Effector CD4-positive, alpha-beta T cell (primary cell): ENCODE measurements at places on chromosomes 1 and 21.
A peak's percentile ranks its signal among the peaks of the same experiment; 100 is the strongest.

- no peak for DNase-seq
These were observed 26.4 kb downstream of the COL6A2 start for GRCh38 chr21:46124083-46124925.

GRCh38 chr21:29678626-29679025 is 261.2 kb downstream of the GRIK1 start:
- DNase-seq: no peak

DNA sequence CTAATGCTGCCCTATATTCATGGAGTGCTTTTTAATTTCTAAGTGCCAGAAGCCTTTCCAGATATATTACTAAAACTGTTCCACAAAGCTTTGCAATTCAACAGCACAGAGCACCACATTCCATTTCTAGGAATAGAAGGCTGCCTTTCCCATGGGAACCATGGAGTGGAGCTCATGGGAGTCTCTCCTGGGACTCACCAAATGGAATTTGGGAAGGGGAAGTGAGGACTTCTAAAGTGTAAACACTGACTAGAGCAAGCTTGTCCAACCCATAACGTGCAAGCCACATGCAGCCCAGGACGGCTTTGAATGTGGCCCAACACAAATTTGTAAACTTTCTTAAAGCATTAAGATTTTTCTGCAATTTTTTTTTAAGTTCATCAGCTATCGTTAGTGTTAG is 190.4 kb upstream of the TNR start:
- no peak for DNase-seq

GRCh38 chr1:210298936-210299335 is 29.8 kb upstream of the HHAT start:
- DNase-seq: no peak

GRCh38 chr1:5717031-5717682 is 275.1 kb downstream of the NPHP4 start:
- DNase-seq: no peak

DNA sequence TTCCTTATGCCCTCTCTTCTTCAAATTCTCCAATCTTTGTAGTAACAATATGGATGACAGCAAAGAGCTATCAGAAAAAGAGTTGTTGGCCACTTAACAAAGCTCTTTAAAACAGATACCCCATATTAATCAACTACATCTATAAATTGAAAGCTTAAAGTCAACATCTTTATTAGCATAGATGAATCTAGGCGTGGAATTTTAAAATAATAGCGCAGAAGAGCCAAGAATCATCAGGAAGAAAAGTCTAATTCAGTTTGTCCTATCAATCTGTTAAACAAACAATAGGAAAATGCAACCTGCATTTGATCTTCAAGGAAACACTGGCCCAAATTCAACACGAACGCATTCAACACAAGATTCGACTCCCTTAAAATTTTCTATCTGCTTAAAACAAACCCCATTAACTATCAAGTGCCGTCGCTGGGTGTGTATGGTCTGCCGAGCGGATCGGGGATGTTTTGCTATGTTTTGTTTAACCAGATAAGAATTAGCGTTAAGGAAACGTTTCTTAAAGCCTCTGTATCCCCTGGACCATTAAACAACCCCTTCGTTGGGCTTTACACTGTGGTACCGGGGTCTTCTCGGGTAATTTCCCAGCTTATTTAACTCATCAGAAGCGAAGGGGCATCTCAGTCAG is 1.0 kb downstream of the LYST start:
- DNase-seq: no peak

DNA sequence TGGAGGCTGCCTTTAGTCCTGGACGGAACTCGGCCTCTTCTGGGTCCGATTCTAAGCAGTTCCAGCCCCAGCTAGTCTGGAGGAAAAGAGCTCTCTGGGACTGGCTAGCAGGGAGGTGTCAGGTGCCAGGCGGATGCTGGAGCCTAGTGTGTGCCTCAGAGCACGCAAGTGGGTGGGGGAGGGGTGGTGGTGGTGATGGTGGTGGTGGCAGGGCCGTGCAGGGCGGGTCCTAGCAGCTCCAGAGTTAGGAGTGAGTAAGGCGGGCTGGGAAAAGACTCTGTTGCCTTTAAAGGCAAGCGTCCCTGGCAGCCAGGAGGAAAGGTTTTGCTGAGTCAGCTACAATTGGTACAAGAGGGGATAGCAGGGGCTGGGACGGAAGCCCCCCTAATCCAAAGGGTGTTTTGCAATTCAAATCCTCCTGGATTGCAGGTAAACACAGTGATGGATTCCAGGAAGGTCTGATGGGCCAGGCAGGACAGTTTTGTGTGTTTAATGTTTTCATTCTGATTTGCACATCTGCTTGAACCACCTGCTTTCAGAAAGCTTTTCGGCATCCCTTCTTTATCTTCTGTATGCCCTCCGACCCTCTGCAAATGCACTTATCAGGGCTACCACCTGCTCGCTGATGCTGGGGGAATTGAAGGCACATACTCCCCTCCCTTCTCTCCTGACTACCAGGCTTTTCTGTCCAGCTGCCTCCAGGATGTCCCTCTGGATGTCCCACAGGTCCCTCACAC is 4.1 kb upstream of the SLC2A1 start:
- no peak for DNase-seq

DNA sequence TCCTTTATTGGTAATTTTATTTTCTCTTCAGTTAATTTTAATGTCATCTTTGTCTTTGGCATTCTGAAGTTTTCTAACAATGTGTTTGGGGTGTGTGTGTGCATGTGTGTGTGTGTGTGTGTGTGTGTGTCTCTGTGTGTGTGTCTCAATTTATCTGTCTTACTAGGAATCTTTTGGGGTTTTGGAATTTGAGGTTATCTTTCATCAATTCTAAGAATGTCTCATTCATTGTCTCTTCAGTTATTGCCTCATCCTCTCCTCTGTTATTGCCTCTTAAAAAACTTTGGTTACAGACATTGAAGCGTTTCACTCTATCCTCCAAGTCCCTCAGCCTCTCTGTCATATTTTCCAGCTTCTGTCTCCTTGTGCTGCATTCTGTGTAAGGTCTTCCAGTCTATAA is 18.1 kb upstream of the SAMD13 start:
- DNase-seq: no peak

DNA sequence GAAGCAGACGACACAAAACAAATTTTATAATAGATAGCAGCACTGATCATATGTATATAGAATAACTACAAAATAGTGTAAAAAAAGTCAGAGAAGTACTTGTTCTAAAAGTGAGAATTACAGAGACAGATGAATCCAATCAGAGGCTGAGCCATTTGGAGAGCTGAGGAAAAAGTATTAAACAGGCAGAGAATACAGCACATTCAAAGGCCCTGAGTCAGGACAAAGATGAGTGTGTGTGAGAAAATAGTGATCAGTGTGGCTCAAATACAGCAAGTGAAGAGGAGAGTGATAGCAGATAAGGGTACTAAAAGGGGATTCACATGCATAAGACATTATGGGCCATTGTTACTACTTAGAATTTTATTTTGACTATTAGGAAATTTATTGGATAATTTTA is 430.6 kb upstream of the BRINP3 start:
- DNase-seq: no peak

DNA sequence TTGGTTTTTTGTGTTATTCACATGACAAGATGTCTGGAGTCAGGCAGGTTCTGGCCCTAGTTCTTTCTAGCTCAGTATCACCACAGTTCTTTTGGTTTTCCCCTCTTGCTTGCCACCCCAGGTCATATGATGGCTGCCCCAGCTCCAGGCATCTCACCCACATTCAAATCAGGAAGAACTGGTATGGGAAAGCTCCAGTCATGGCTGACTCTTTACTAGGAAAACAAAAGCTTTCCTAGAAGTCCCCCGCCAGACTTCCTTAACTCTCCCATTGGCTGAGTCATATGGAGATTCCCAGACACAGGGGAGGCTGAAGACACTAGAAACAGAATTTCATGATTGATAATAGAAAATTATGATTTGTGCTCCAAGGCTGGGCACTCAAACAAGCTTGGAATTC is 22.1 kb upstream of the EYA3 start:
- DNase-seq: no peak

DNA sequence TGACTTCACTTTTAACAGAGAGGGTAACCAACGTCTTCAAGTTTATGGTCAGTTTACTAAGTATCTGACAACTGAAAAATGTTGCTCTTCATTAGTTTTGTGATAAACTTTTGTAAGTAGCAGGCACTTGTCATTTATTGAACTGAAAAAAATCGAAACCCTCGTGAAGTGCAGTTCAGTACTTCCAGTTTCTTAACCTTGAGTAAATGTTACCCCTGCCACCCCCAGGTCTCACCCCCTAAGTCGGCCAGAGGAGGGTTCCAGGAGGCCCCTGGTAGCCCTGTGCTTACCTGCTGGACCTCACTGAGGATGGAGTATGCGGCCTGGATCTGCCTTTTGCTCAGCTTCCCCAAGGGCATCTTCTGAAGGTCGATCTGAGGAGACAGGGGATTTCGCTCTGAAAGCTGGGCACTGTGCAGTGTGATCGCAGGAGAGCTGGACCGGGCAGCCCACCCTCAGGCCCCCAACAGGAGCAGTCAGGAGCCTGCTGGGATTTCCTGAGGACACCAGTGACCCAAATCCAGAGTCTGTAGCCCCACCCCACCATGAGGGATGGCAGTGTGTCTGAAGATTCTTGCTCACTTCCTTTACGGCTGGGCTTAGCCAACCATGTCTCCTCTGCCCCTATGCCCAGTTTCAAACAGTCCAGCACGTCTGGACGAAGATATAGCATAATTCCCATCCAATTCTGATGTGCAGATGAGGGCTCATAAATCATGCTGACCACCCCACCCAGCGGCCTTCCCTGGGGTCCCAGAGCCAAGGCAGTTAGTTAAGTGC is 37.6 kb downstream of the PARP1 start:
- DNase-seq: no peak

DNA sequence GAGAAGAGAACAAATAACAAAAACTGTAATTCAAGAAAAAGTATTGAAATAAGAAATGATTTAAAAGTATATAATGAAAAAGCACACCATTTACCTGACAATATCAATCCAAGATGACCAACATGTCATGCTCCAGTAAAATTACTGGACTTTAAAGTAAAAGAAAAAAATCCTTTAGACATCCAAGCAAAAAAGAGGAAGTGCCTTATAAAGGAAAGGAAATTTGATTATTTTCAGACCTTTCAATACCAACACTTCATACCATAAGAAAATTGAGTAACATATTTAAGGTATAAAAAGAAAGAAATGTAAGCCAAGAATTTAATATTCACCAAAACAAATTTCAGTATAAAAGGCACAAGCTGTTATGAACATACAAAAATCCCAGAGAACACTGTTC is 46.2 kb upstream of the SSX2IP start:
- DNase-seq: no peak

GRCh38 chr1:178973652-178974101 is 52.0 kb upstream of the FAM20B start:
- no peak for DNase-seq

DNA sequence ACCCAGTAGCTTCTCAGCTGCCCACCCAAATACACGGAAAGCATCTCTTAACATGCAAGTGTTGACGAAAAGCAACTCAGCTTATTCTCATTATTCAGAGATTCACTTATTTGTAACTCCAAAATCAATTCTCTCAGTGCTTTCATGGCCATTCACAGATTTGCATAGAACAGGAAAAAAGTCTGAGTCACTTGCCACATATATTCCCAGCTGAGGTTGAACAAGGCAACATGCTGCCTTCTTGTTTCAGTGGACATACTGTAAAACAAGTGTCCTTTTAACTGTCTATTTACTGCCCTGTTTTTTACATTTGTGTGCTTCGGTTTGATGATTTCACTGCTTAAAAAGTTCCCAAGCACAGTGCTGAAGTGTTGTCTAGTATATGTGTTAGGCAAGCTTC is 273.0 kb downstream of the LTN1 start:
- DNase-seq: no peak

GRCh38 chr1:34398241-34398915 is 221.7 kb downstream of the C1orf94 start:
- DNase-seq: no peak

- DNase-seq: no peak
These were observed 1.3 kb upstream of the HES4 start for GRCh38 chr1:1001057-1001783.

GRCh38 chr1:84701376-84701775 is 11.1 kb upstream of the SSX2IP start:
- DNase-seq: no peak

DNA sequence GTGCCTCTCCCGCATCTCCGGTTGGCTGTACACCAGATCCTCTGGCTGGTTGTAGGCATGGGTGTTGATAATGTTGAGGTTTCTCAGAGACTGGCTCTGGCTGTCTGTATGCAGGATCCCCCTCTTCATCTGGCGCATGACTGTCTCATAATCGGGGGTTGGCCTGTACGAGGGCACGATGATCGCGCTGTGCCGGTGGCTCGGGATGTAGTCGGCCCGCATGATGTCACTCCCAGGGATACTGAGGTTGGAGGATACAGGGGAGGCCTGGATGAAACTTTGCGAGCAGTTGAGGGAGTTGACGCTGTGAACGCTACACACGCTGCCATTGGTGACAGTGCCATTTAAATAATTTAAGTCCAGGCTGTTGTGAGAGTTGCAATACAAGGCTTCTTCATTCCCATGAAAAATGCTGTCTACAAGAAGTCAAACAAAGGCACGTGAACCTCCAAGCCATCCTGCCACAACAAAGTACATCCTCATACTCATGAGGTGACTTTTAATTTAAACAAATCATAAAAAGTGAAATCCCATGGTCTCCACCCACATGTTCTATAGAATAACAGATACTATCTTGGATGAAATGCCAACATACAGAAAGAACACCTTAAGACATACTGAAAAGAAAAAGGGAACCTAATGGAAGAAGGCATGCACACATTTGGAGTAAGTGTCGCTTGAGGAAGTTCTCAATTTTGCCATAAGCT is 103.6 kb downstream of the SMYD2 start:
- DNase-seq: no peak

- peak; percentile 79 for DNase-seq
These were observed 17.3 kb downstream of the CRYBG2 start for GRCh38 chr1:26336477-26337205.
